Fibroblast of lung (primary cell): ENCODE measurements at places on chromosomes 12 and 14. TPM values are rescaled to one million over a fixed set of nuclear protein-coding genes. Genes with fewer than 3 reads are reported as not detected.

PROX2 gene
- not detected in 2 replicates for total RNA-seq

PTPRO gene
- total RNA-seq: 0.26 and 0.33 TPM in 2 replicates

ATF7IP gene
- total RNA-seq: 14.1 and 18.0 TPM in 2 replicates

FOXM1 gene
- total RNA-seq: 1.3 and 7.3 TPM in 2 replicates

FZD10 gene
- under 0.01 TPM in 1 of 2 replicates, not detected in the other for total RNA-seq

KRT78 gene
- not detected in 2 replicates for total RNA-seq

FGF23 gene
- not detected in 2 replicates for total RNA-seq

PRB2 gene
- not detected in 2 replicates for total RNA-seq

ERO1A gene
- 28.5 and 34.5 TPM in 2 replicates for total RNA-seq

VDR gene
- total RNA-seq: 9.8 and 16.2 TPM in 2 replicates

GPRC5A gene
- 2.3 and 4.8 TPM in 2 replicates for total RNA-seq

SRRM4 gene
- not detected in 2 replicates for total RNA-seq

GYS2 gene
- total RNA-seq: not detected in 2 replicates

CNIH1 gene
- total RNA-seq: 61.1 and 109 TPM in 2 replicates

LRRIQ1 gene
- total RNA-seq: under 0.01 TPM in 2 replicates

KCNK13 gene
- total RNA-seq: not detected in 2 replicates

RDH12 gene
- total RNA-seq: not detected in 2 replicates

ACSM4 gene
- not detected in 2 replicates for total RNA-seq

VRTN gene
- not detected in 2 replicates for total RNA-seq

DIO3 gene
- 0.17 and 1.0 TPM in 2 replicates for total RNA-seq

ANO4 gene
- 11.3 and 42.3 TPM in 2 replicates for total RNA-seq

PAH gene
- not detected in 2 replicates for total RNA-seq

CMTM5 gene
- 0.33 and 0.77 TPM in 2 replicates for total RNA-seq
